Psoas muscle (tissue), 8 donors: ENCODE measurements at places on chromosomes 2 and 18. TPM values are rescaled to one million over a fixed set of nuclear protein-coding genes. Genes with fewer than 3 reads are reported as not detected.

DNA sequence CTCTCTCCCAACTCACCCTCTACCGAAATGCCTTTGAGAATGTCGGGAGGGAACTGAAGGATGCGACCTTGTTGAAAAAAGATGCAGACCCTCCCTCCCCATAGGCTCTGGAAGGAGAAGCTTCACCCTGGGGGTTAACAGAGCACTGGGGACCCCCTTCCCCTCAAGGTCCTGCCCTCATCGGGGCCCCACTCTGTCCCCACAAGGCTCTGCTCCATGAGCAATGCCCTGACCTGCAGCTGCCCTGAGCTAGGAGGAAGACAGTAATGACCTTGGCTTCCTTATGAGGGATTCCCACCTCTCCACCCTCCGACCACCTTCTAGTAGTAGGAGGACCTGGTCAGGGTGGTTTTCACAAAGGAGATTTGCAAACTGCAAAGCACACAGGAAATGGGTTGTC lies 44.4 kb upstream of the HPCAL1 start:
- no peak overlapping the region for H3K27ac ChIP-seq
- no peak overlapping the region for H3K4me3 ChIP-seq
- H3K4me1 ChIP-seq, result no peaks in the 10 kb centered on the region
- no peaks in the 10 kb centered on the region for H3K36me3 ChIP-seq

- H3K27ac ChIP-seq, result no peak overlapping the region
- no peaks in the 10 kb centered on the region for H3K27me3 ChIP-seq
- H3K4me1 ChIP-seq, result peaks cover 5% of the 10 kb centered on the region
These were observed 194.5 kb downstream of the UBE2E3 start for GRCh38 chr2:181174611-181175580.

DNA sequence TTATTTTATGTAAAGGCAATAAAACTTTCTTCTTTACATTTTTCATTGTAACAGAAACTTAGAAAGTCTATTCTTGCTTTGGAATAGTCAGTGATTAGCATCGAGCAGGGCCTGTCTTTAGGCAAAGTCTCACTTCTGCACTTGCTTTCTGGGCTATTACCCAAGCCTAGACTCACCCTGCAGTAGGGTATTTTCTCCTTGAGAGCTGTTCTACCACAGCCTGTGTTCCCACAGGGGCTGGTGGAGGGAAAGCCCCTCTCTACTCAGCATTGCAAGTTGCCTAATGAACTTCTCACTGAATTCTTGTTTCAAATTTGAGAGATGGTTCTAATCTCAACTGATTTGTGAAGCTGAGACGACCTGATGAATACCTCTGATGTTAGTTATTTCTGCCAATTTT lies 111.7 kb upstream of the KLHL14 start:
- no peaks in the 10 kb centered on the region for H3K36me3 ChIP-seq
- H3K4me3 ChIP-seq, result no peak overlapping the region
- no peaks in the 10 kb centered on the region for H3K4me1 ChIP-seq
- DNase-seq, result no peak

Gene PARD6G
- 1.3 TPM for total RNA-seq

Gene FBXO36
- 0.95 TPM for total RNA-seq

GRCh38 chr18:23266717-23267446 lies 131.6 kb downstream of the CABLES1 start:
- H3K27ac ChIP-seq, result no peak overlapping the region
- H3K36me3 ChIP-seq, result no peaks in the 10 kb centered on the region
- H3K27me3 ChIP-seq, result no peaks in the 10 kb centered on the region
- DNase-seq, result no peak
- H3K4me1 ChIP-seq, result no peaks in the 10 kb centered on the region
